Neural progenitor cell (in vitro differentiated cells): ENCODE measurements at places on chromosomes 1 and 21. TPM values are rescaled to one million over a fixed set of nuclear protein-coding genes. Genes with fewer than 3 reads are reported as not detected.

Gene GJA9
- not detected in 2 replicates for total RNA-seq

Gene AIRE
- total RNA-seq = not detected in 2 replicates

Gene LCE2B
- total RNA-seq = not detected in 2 replicates

Gene TTC22
- total RNA-seq = not detected in 2 replicates

Gene KIF26B
- total RNA-seq = 0.47 and 1.2 TPM in 2 replicates

Gene TMEM54
- 13.5 and 14.5 TPM in 2 replicates for total RNA-seq

Gene TINAGL1
- not detected in 2 replicates for total RNA-seq

Gene OR6K3
- not detected in 2 replicates for total RNA-seq

Gene CRYAA
- total RNA-seq = not detected in 2 replicates

Gene SGIP1
- total RNA-seq = 4.2 and 6.6 TPM in 2 replicates

Gene NLRP3
- 0.09 and 2.6 TPM in 2 replicates for total RNA-seq

Gene HHIPL2
- 0.09 TPM in 1 of 2 replicates, not detected in the other for total RNA-seq
